Activated CD4-positive, alpha-beta T cell treated with anti-CD3 and anti-CD28 coated beads, Interleukin-2, amount 50 U/mL, for 4 hours (primary cell): ENCODE measurements at places on chromosomes 13 and 19.
A peak's percentile ranks its signal among the peaks of the same experiment; 100 is the strongest.

GRCh38 chr19:51687791-51688670, 5.1 kb upstream of the SPACA6 start:
- DNase-seq = no peak

DNA sequence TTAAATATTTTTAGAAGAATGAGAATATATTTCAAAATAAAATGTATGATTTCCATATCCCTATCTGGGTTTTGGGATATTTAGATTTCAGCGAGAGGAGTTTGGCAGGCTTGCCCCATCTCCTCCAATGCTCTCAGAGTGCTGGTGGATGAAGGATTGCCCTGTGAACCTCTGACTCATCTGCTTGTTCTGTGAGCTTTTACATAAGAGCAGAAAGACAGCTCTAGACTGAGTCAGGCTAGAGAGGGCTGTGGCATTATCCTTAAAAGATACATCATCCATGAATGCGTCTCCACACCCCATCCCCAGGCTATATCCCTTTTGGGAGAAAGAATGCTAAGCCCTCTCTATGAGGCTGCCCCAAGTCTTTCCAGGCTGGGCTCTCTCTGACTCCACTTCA, 190.6 kb downstream of the TUBA3C start:
- DNase-seq = no peak

GRCh38 chr13:67071918-67072598, 158.1 kb downstream of the PCDH9 start:
- no peak for DNase-seq

GRCh38 chr19:47315125-47315821, 5.6 kb downstream of the C5AR1 start:
- no peak for DNase-seq

- no peak for DNase-seq
Observed at GRCh38 chr13:71851498-71852409, 15.2 kb downstream of the DACH1 start.

GRCh38 chr19:55597501-55597921, 1.8 kb downstream of the FIZ1 start:
- DNase-seq = no peak

DNA sequence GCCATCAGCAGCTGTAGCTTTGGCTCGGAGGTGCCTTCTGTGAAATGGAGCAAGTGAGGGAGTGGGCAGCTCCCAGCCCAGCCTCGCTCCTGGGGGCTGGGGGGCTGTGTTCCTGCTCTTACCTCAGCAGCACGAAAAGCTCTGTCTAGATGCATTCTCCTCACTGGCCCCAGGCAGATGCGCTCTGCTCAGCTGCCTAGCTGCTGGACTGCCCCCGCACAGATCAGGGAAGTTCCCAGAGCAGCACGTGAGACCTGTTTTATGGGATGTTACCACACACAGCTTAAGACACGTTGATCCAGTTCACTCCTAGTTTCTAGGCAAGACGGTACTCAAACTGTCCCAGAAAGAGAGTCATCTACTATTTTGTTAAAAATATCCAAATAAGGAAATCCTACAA, 13.6 kb downstream of the LCP1 start:
- peak; percentile 26 for DNase-seq

GRCh38 chr13:34990399-34991214, 48.5 kb downstream of the NBEA start:
- no peak for DNase-seq

DNA sequence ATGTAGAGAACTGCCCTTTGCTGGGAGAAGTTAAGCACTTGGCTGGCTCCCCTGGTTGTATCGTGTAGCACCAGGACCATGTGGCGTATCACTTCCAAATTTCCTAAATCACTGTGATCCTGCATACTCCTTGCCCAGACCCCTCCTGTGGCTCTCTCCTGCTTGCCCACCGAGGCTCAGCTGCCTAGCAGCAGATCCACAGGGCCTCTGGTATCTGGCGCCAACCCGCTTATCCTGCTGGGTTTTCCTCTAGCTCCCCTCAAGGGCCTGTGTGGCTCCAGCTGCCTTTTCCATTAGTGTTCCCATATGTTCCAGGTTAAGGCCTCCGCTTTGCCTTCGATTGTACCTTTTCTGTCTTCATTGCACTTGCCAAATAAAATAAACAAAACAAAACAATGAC, 16.5 kb downstream of the LRCH1 start:
- DNase-seq = no peak

- DNase-seq = no peak
Observed at GRCh38 chr13:44395976-44396694, 22.5 kb downstream of the SERP2 start.

DNA sequence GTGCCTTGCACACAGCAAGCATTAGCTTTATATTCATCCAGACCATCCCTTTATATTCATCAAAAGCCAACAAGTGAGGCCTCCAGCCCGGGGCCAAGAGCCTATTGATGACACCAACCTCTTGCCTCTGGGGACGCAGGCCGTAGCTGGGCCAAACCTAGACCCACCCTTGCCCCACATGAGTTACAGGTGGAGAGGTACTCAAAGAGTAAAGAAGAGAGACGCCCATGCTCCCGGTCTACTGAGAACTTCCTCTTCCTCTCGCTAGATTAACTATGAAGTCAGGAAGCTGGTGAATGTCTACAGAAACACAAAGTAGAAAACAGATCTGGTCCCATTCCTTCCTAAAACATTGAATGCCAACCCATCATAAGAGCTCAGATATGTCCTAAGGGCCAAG, 3.8 kb upstream of the MLNR start:
- DNase-seq = no peak

DNA sequence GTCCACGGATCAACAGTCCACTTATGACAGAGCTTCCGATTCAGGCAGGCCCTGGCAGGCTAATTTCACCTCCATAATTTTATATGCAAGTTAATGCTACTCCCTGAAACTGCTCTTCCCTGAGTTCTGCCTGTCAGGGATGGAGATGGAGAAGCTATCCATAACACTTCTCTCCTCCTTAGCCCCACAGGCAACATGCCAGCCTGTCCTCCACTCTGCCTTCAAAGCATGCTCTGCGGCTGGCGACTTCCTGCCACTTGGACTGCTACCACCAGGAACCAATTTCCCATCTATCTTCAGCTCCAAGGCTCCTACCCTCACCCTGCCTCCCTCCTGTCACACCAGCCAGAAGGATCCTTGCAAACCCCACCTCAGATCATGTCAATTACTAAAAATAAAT, 35.4 kb downstream of the GSX1 start:
- no peak for DNase-seq

DNA sequence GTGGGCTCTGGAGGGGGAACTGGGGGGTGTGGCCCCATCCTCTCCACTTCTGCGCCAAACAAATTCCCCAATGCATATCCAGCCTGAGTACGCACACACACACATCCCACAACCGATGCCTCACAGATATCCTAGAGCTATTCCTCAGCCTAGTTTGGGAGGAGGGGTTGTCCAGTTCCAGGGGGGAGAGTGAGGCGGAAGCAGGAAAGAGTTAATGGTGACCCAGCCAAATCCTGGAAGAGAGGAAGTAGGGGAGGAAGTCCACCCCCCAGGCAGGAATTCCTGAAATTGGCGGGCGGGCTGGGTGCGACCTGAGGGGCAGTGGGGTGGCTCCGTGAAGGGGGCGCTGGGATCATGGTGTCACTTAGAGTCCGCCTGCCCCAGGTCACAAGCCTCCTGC, 897 bp downstream of the GPR4 start:
- DNase-seq = no peak

DNA sequence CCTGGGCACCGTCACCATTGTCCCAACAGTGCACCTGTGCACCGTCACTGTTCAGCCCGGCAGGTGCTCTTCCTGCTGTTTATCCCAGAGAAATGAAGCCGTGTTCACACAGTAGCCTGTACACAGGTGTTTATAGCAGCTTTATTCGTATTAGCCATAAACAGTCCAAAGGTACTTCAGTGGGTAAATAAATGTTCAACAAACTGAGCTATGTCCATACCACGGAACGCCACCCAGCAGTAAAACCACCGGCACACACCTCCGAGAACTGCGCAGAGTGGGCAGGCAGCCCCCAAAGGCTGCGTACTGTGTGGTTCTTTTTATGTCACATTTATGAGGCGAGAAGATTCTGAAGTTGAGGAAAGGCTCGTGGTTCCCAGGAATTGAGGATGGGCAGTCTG, 44.9 kb upstream of the DCUN1D2 start:
- no peak for DNase-seq

DNA sequence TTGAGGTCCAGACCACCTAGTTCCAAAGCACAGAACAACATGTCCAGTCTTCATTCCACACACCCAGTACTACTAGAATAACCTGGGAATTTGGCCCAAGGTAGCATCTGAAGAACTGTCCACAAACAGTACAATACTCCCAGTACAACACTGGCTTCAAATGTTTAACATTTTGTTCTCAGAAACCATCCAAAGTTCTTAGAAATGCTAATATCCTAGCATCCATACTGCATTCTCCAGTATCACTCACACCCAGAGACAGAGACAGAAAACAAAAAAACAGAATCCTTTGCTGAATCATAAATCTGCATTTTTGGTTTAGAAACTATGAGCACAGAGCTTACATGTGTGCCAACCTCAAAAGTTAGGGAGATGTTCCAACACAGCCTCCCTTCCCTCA, 490.8 kb downstream of the FOXO1 start:
- no peak for DNase-seq

DNA sequence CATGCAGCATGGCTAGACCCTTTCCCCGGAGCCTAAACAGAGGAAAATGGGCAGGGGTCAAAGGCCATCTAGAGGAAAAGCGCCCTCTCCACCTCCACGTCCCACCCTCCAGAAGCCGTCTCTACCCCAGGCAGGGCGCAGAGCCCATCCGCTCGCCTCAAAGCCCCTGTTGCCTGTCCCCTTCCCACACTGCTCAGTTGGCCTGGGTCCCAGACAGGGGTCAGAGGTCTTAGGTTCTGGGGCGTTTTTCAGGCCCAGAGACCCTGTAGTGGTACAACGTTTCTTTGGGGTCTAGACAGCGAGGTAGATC, 285 bp downstream of the TMEM143 start:
- peak; percentile 9 for DNase-seq

DNA sequence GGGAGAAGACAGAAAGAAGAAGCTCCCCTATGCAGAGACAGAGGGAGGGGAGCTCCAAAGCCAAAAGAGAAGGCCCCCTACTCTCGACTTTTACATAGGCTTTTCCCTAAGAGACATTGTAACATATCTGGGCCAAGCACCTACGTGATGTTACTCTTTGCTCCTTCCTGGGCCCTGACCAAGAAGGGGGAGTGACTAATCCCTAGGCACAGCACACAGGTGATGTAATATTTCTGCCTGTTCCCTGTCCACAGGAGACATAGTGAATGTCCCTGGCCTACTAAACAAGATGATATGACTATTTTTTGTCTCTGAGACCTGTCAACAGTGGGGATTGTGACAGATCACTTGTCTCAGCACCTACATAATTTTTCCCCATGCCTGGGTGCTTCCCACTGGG, 15.9 kb upstream of the ZNF254 start:
- no peak for DNase-seq

DNA sequence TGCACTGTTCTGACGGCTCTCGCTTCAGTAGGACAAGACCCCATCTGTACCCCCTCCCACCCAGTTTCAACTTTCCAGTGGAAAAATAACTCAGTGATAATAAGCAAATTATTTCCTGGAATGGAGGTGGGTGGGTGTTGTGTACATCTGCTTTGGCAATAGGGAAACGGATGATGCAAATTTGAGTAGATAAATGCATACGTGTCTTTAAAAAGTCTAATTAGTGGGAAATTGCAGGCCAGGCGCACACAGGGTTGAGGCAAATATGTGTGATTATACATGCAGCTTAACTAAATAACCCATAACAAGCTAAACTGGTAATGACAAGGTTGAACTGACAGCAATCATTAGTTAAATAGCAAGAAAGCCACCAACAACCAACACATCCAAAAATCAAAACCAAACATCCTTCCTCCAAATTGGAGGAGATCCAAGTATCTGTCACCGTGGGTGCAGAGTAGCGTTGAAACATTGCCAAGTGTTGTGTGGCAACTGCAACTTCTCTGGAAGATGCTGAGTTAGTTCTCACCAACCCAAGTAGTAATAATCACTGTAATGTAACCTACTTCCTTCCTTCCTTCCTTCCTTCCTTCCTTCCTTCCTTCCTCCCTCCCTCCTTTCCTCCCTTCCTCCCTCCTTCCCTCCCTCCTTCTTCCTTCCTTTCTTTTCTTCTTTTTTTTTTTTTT, 54.6 kb downstream of the TRPM4 start:
- DNase-seq = no peak

- DNase-seq = no peak
Observed at GRCh38 chr13:92187378-92187989, 789.1 kb downstream of the GPC5 start.

GRCh38 chr13:76687467-76687866, 198.7 kb downstream of the KCTD12 start:
- DNase-seq = no peak

- DNase-seq = no peak
Observed at GRCh38 chr13:101728615-101729014, 276.1 kb downstream of the ITGBL1 start.

GRCh38 chr13:77714119-77714755, 16.8 kb downstream of the SLAIN1 start:
- DNase-seq = no peak

DNA sequence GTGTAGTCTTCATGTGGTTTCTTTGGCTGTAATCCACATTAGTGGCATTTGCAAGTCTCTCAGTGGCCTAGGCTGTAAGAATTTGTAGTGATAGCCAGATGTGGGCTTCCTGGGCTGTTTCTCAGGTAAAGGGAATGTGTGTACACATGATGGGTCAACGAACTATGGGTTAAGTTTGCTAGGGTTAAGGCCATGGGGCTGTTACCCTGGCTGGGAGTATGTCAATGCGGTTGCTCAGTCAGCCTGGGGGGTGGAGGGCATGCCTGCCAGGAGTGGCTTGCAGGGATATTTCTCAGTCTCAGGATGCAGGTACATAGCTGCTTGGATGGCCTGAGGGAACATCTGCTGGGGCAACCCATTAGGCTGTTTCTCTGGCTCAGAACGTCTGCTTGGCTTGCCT, 13.4 kb downstream of the CYSLTR2 start:
- no peak for DNase-seq

DNA sequence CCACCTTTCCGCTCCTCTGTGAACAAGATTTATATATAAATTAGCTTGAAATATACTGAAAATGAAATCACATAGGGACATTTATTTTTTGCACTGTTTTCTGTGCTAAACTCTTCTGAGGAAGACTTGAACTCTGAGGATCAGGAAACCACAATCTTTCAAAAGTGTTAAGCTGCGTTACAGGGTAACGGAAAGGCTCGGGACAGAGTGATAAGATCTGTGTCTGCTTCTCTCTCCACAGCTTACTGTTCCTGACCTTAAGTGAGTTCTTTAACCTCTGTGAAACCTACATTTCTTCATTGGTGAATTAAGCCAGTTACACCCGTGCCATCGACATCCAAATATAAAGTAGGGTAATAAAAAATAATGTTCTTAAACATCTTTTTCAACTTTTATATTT, 38.9 kb downstream of the DACH1 start:
- DNase-seq = no peak

GRCh38 chr13:90336507-90336906, 1011.0 kb upstream of the MIR17HG start:
- DNase-seq = no peak

GRCh38 chr19:49359851-49360820, 2.1 kb downstream of the TEAD2 start:
- DNase-seq = no peak
